ENCODE measurements at places on chromosomes 7 and 10. TPM values are rescaled to one million over a fixed set of nuclear protein-coding genes. Genes with fewer than 3 reads are reported as not detected.

Gene ADIRF
- 44.9 TPM for polyA plus RNA-seq

Gene KCNIP2
- polyA plus RNA-seq: 4.1 TPM

Gene PRSS37
- polyA plus RNA-seq: 0.30 TPM

Gene PRPS1L1
- not detected for polyA plus RNA-seq

Gene CLCN1
- 0.11 TPM for polyA plus RNA-seq

Gene SPOCK2
- polyA plus RNA-seq: 27.1 TPM

Gene PON3
- 1.8 TPM for polyA plus RNA-seq

Gene VAX1
- polyA plus RNA-seq: not detected

Gene CFAP43
- 2.5 TPM for polyA plus RNA-seq

Gene TMEM196
- polyA plus RNA-seq: 0.17 TPM

Gene GPER1
- 6.5 TPM for polyA plus RNA-seq

Gene VSTM2A
- polyA plus RNA-seq: 2.7 TPM

DNA sequence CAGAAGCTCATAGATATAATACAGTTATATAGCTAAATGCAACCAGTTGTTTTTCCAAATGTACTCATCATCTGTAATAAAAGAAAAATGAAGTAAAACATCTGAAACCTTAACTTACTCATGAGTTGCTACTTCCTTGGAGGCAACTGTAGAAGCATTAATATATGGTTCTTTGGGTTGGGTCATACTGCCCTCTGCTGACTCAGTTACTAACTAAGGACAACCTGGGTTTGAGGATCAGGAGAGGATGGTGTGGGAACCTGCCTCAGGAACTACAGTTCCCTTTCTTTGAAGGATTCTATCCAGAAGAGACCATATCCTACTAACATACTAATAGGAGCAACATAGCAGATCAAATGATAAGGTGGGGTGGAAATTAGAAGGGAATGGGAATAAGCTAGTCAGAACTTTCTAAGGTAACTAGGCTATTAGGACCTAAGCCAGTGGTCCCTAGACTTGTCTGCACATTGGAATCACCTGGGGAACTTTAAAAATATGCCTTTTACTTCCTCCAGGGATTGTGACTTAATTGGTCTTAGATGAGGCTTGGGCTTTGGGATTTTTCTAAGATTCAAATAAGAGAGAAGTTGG lies 20.7 kb downstream of the COX15 start:
- peak; percentile 32 for DNase-seq

- no peak for DNase-seq
Observed at GRCh38 chr10:73366381-73367298, 8.0 kb upstream of the CFAP70 start.

DNA sequence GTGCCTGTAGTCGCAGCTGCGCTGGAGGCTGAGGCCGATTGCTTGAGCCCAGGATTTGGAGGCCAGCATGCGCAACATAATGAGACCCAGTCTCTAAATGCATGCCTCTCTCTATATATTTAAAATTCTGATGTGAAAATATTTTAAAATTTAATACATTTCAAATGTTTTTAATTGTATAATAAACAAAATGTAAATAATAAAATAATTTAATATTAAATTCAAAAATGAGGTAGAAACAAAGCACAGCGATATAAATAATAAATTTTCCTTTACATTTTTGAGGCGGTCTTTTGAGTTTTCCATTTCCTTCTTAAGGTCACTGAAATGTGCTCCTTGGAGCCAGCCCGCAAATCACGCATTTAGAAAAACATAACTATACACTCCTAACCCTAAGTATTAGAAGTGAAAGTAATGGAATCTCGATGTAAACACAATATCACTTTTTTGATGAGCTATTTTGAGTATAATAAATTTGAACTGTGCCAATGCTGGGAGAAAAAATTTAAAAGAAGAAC lies 523 bp upstream of the CDK1 start:
- DNase-seq: no peak

DNA sequence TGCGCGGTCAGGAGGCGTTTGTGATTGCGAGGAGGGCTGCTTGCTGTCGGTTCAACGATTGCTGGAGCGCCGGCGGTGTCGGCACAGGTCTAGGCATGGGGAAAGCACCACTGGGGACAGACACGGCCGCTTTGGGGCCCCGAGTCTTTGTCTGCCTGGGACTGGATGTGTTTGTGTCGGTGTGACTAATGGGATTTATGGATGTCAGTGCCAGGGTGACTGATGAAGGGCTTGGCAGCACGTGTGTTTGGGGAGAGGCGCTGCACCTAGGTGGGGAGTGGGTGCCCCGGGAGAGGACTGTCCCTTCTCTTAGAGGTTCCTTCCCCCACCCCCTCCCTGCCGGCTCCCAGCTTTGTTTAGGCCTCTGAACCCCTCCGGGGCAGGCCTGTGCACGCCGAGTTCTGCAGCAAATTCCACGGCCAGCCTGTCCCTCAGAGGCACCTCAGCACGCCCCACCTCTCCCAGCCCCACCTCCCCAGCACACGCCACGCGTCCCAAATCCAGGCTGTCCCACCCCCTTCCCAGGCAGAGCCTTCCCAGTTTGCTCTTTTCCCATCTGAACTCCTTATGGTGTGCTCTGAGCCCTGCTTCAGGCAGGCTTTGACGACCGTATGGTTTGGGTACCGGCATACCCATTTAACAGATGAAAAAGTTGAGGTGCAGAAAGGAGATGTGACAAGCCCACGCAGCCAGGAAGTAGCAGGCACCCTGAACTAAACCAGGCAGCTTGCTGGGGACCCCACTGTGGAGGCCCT lies 6.4 kb upstream of the TNRC18 start:
- DNase-seq: no peak

DNA sequence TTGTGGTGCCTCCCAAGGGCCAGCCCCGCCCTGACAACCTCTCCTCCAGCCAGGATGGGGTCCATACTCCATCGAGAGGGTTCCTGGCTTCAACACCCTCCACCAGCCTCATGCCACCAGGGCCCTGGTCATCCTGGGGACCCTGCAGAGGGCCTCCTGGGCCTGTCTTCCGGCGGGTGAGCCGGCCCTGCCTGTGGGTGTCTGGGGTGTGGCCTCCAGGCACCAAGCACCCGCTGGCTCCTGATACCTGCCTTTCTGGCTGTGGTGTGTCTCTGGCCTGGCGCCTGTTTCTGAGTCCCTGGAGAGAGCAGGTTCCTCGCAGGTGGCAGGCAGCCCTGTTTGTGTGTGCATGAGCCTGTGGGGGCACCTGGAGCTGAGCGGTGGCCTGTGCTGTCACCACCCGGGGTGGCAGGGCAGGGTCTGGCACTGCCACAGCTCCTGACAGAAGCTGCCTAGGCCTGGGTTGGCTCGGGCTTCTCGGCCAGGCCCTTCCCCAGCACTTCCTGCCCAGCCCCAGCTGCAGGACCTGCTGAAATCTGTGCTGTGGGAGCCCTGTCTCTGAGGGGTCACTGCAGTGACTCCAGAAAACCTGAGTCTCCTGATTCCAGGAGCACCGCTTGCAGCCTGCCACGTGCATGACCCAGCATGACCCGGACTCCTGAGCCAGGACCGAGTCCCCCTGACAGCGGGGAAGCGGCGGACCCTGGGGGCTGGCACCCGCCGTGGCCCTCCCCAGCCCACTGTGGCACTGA lies 18.4 kb downstream of the ADAM8 start:
- no peak for DNase-seq

DNA sequence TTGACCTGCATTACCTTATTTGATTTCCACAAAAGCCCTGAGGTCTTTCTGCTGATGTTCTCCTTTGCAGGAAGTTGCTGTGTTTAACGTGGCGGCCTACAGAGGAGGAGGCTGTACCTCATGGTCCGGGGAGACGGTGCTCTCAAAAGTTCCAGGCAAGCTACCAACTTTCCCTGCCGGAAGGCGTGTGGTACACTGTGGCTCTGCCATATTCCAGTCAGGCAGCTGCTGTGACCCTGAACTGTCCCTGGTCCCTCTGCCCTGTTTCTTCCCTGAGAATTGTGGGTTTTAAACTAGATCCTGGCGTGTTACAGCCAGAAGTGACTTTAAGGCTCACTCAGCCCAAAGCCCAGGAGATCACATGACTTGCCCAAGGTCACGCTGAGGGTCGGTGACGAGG lies 139.2 kb downstream of the TEX36 start:
- no peak for DNase-seq

- DNase-seq: no peak
Observed at GRCh38 chr10:80894311-80894791, 356.6 kb downstream of the SH2D4B start.

GRCh38 chr10:7475046-7475911 lies 64.4 kb upstream of the SFMBT2 start:
- DNase-seq: no peak

DNA sequence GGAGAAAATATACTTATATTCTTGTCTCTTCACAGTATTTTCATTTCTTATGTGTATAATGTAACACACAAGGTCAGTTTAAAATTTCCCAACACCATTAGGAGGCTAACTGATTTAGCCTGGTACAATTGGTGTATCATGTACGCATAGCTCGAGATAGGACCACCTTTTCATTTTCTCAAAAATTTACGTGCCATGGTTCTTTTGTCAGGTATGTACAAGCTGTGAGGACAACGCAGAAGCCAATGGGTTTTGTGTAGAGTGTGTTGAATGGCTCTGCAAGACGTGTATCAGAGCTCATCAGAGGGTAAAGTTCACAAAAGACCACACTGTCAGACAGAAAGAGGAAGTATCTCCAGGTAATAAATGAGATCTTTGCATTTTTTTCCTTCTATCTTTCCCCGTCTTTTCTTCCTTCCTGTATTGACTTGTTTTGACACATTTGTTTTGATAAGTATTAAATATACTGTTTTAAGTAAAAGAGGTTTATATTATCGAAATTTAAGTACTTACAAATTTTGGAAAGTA lies 55.0 kb downstream of the TRIM24 start:
- no peak for DNase-seq

GRCh38 chr10:115026056-115026745 lies 67.0 kb upstream of the ATRNL1 start:
- no peak for DNase-seq

DNA sequence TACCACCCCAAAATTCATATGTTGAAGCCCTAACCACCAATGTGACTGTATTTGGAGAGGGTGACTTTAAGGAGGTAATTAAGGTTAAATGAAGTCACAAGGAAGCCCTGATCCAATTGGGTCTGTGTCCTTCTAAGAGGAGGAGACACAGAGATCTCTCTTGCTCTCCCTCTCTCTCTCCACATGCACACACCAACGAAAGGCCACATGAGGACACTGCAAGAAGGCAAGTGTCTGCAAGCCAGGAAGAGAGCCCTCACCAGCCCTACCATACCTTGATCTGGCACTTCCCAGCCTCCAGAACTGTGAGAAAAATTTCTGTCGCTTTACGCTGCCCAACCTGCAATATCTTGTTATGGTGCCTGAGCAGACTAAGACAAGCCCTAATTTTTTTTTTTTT lies 56.0 kb upstream of the NEBL start:
- no peak for DNase-seq

GRCh38 chr7:80379034-80379982 lies 132.6 kb downstream of the GNAT3 start:
- no peak for DNase-seq

GRCh38 chr10:77530011-77530410 lies 107.6 kb downstream of the KCNMA1 start:
- no peak for DNase-seq

GRCh38 chr7:71988201-71988600 lies 423.9 kb downstream of the CALN1 start:
- no peak for DNase-seq

DNA sequence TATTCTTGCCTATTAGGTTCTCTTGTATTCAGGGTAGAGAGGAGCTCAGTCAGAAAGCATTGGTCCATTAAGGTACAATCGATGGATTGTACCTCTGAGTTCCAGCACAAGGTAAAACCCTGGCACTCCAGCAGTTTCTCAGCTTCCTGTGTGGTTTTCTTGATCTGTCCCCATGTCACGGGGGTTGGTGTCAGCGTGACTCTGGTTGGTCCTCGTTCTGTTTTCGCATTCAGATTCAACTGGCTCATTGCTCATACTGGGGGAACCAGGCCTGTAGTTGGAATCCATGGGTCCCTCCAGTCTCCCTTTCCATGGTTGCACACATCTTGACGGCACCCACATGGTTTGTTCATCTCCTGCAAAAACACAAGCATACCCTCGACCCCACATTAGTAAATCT lies 32.7 kb upstream of the RASGEF1A start:
- no peak for DNase-seq

DNA sequence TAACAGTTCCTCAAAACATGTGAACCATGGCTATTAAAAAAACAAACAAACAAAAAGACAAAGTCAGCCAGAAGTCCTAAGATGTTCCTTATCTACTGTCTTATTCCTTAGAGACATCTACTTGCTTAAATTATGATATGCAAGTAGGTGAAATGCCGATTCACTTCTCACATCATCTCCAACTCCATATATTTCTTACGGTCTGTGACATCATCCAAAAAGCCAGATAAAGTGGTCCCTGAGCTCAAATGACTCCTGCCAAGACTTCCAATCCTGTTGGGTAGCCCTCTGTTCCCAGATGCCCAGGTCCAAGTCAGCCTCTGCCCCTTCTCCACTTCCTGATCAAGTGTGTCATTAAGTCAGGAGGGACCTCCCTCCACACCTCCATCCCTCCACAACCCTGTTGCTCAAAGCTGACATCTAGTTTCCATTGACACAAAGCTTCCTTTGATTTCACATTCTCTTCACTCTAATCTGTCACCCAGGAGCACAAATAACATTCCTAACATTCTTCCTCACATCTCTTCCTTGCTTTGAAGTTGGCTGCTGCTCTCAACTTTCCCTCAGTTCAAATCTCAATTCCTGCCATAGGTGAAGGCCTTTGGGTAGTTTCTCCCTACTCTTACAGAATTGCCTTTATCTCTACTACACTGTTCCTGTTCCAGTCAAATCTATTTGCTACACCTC lies 56.1 kb upstream of the PDLIM1 start:
- no peak for DNase-seq

DNA sequence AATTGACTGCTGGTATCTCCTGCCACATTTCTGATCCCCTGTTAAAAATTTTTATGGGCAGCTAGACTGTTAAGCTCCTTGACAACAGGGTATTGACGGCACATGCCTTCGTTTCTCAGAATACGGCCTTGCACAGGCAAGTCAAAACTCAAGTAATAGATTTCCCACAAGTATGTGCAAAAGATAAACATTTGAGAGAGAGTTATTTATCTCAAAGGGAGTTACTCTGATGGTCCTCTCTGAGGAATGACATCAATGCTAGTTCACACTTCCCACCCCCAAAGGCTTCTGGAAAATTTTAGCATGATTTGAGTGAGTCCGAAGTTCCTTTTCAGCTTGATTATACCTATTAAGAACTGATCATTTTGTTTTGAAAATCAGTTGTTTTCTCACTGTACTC lies 71.9 kb downstream of the JCAD start:
- DNase-seq: no peak

- no peak for DNase-seq
Observed at GRCh38 chr7:57769131-57769530, 319.2 kb downstream of the ZNF716 start.

- DNase-seq: no peak
Observed at GRCh38 chr10:29703271-29703670, 68.5 kb upstream of the SVIL start.

GRCh38 chr7:5462216-5462615 lies 38.6 kb upstream of the TNRC18 start:
- DNase-seq: no peak

GRCh38 chr10:75295868-75296441 lies 60.2 kb upstream of the COMTD1 start:
- no peak for DNase-seq
